ENCODE measurements at places on chromosomes 3 and 15.
A peak's percentile ranks its signal among the peaks of the same experiment; 100 is the strongest.

DNA sequence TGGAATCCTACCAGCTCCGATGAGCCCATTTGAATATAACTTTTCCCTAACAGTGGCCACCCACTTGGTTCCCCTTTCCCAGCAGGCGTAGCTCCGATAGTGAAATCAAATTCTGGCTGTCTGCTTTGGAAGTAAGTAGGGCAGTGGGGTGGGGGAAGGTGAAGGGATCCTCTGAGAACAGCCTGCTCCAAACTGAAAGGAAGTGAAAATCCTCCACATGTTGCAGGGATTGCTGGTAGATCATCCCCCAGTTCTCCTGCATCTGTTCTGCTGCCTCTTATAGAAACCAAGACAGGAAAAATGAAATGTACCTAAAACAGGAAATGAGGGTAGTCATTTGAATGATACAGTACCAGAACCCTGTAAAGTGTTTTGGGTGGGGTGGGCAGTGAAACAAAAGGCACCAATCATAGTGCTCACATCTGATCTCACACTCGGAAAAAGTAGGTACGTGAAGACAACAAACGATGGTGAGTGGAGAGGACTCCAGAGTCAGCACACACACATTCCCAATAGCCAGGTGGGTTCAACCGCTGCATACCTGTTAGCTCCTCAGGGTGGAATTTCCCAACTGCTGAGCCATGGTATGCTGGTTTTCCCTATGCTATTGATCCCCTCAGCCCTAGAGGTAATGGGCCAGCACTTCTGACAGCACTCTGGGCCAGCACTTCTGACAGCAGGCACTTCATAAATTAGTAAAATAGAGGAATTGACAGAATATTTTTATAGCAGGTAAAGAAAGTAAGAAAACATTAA is 304.9 kb upstream of the ADAMTS9 start:
- DNase-seq: peak; percentile 48

DNA sequence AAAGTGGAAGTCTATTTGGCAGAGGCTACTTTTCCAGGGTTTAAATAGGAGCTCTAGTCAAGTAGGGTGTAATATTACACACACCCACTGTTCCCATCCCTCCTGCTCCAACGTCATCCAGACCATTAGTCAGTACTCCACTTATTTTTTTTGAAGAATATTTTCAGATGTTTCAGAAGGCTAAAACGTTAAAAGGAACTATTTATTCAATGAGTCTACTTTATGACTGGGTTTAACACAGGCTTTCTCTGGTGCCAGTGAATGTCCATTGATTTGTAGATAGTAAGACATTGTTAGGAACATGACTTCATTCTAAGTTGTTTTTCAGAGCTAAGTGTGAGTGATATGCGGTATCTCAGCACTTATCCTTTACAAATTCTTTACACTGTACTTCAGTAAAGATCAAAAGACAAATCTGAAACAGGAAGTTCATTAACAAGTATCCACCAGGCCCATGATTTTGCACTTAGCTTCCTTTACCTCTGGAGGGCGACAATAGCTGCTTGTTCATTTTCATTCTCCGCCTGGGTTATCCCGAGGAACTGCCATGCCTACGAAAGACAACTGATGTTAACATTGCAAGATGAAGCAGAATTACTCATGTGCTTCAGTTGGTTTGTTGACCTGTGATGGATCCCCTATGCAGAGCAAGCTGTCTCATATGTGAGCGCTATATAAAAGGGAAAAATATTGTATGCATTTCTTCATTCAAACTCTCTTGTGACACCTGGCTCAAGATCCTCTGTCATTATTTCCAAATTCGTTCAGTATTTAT is 158.7 kb downstream of the USP13 start:
- DNase-seq: peak; percentile 42

DNA sequence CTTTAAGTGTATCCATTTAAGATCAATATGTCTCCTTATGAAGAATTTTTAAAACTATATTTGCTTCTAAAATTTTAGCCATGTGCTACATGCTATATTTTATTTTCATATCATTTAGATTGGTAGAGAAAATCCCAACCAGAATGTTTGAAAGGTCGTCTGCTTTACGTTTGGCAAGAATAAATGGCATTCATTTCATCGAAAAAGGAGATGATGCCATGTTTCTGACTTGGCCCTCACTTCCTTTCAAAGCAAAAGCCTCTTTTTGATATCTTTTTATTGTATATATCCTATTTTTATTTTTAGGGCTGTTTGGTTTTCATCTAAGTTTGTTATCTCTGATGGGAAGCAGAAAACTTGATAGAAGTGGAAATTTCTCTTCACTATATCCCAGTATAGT is 176.2 kb downstream of the PLCL2 start:
- no peak for DNase-seq

- DNase-seq: no peak
Observed at GRCh38 chr3:175879417-175879816, 1020.3 kb downstream of the NAALADL2 start.

DNA sequence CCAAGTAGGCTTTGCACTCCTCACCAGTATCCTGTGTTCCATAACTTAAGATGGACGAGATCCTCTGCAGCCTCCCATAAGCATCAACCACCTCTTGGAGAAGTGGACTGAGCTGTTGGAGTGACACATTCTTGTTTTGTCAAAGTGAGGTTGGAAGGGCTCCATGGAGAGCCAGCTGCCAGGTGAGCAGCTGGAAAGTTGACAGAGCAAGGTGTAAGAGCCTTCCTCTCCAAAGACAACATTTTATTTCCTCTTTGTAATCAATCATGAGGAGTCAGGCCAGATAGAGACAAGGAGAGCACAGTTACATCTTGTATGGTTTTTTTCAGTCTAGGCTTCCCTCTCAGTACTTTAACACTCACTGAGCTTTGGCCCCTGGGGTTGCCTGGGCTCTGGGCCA is 5.1 kb downstream of the ABI3BP start:
- no peak for DNase-seq

GRCh38 chr3:125129512-125129997 is 73.8 kb upstream of the HEG1 start:
- peak; percentile 88 for DNase-seq

DNA sequence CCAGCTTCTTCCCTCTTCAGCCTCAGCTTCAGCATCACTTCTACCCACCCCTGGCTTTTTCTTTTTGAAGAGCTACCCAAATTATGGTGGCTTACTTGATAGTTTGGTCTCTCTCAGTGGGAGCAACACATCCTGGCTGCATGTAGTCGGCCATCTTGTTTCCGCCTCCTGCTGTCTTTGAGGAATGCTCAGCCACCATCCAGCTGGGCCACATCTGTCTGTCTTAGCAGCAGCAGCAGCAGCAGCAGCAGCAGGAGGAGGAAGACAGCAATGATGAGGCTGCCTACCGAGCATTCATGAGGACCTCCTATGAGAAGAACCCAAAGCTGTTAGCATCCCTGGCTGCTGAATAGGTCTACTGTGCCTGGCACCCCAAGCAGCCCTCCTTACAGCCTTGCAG is 19.7 kb downstream of the IL16 start:
- DNase-seq: peak; percentile 42

Measured in left hindlimb (tissue), 1 donor.